Thyroid gland (tissue), 4 donors: ENCODE measurements at places on chromosomes 6 and 20.

DNA sequence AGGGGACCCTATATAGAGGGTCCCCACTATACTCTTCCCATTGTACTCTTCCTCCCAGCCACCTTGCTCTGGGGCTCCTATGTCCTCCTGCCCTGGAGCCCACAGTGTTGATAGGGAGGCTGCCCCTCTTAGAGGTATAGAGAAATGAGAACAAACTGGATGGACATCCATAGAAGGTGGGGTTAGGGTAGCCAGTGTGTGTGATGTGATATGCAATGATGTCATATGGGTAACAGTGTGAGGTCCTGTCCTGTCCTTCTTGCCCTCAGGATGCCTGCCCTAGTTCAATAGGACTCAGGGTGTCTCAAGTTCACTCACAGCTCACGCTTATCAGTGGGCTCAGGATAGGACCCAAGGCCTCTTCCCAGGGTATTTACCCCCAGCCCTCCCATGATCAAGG, 435 bp downstream of the PTCRA start:
- DNase-seq = no peak

DNA sequence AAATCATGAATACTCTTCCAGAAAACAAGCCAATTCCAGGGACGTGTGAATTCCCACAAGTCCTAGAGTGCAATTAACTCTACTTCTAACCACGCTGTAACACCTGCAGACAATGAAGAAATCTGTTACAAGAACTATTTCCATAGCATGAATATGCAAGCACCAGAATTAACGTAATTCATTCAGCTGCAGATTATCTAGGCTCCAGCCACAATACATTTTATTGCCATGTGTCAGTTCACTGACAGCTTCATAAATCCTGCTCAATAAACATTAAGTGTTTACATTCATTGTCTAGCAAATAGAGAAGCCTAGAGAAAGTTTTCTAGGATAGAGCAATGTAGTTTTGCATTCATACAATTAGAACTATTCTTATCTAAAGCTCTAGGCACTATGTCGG, 1348.5 kb downstream of the GRIK2 start:
- DNase-seq = no peak

DNA sequence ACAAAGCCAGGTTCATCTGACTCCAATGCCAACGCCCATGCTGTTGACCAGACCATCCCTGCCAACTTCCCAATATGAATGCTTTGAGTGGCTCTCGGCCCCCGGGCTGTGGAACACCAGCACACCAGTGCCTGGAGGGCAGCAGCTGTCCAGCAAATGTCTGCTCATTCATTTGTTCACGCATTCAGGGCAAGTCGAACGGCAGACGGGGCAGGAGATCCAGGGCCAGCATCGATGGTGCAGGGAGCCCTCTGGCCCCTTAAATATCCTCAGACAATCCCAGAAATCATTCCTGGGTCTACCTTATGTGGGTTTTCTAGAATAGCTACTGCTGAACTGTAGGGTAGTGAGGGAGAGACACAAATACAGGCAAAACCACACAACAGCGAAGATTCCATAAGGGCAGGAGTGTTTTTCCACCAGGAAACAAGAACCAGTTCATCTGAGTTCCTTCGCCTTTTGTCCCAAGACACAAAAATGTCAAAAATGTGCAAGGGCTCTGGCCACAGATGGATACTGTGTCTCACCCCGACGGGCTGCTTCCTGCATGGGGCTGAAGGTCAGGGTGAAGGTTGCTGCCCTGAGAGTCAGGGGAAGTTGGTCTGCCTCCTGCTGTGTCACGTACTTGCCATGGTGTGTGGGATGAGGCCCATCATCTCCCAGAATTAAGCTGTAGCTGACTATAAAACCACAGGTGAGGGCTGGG, 15.5 kb downstream of the RIPOR3 start:
- DNase-seq = no peak

DNA sequence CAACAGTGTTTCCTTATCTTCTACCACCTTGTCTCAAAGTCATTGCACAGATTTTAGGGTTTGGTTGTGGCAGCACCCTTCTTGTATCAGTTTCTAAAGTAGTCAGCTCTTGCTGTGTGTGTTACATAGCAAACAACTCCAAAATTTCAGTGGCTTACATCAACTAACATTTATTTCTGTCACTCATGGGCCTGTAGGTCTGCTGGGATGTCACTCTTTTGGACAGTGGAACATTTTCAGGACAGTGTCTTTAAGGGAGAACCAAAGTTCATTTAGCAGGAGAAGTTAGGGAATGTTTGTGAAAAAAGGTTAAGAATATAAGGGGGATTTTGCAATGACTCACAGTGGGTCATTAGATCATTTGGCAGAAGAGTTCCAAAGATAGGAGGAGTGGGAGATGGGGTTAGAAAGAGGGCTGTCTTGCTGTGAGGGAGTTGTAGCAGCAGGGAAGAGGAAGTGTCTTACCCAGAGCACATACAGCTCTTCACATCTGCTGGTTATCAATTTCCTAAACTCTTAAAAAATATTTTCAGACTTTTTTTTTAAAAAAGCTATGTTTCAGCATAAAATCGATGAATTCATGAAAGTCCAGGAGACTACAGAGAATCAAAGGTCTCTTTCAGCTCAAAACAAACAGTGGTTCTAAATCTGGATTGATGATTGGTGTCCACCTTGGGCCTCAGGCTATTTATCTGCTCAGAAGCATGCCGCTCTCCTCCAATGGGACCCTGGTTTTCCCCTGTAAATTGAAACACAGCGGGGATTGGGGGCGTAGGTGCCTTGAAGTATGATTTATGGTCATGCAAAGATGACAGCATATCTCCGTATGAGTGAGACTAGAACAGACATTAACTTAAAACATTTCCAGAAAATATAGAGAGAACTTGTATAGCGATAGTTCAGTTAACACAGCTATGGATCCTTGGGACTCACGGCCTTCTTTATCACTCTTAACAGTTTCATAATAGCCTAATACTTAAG, 117.3 kb downstream of the B3GAT2 start:
- DNase-seq = no peak

GRCh38 chr6:15313367-15313766, 67.5 kb downstream of the JARID2 start:
- peak; percentile 66 for DNase-seq

DNA sequence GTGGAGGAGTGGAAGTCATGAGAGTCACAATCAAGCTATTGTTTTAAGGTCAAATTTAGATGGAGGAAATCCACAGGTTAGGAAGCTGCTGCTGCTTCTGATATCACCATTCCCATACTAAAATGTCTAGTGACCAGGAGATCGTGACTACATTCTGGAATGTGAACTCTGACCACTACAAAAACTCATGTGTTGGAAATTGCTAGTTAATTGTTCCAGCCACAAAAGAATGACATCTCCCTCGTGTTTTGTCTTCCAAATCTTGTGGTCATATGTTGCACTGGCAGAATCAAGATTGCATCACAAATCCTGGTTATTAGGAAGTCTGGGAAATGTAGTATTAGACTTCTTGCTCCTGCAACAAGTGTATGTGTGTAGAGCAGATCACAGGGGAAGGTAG, 441.9 kb downstream of the CD109 start:
- DNase-seq = no peak

DNA sequence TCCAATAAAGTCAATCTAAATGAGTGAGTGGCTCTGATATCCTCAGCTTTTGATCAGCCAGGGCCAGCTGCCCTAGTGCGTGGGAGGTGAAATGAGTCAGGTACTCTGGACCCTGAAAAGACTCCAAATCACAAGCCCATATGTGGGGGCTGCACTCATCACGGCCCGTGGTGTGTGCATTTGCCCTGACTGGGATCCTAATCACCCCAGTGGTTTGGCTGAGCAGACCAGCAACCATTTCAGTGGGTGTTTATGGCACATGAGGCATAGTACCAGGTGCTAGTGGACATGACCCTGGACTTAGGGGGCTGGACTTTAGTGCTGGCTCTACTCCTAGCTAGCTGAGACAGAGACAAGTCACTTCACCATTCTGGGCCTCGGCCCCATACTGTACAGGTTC, 39.4 kb downstream of the SCML4 start:
- no peak for DNase-seq

DNA sequence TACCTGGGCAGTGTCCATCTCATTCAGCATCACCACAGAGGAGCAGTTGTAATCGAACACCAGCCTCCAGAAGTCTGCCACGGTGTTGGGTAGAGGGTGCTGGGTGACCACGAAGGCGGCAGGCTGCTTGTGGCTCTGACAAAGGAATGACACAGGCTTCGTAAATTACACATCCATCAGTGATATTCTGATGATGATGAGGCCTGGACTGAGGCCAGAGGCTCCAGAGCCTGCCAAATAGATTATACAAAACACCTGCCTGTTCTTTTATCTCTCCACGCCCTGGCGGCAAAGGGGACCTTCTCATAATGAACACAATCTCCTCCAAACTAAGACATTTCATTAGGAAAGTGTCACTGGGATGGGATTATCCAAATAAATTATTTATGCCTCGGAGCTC, 480.2 kb upstream of the CHD6 start:
- DNase-seq = no peak

DNA sequence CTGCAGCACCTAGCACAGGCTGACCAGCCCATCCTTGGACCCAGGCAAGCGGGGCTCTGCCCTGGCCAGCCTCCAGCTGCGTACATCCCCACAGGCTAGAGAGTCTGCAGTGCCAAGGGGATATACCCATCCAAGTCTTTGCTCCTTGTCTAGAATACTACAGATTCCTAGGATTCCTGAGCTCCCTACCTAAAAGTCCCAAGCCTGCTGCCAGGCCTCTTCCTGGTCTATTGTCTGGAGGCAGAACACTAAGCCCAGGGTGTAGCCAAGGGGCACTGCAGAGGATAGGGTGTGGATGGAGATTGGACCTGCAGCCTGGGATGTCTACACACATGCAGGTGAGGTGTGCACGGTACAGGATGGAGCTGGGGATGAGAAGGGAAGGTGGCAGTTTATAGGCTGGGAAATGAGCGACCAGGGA, 90.0 kb upstream of the SIRPA start:
- no peak for DNase-seq

DNA sequence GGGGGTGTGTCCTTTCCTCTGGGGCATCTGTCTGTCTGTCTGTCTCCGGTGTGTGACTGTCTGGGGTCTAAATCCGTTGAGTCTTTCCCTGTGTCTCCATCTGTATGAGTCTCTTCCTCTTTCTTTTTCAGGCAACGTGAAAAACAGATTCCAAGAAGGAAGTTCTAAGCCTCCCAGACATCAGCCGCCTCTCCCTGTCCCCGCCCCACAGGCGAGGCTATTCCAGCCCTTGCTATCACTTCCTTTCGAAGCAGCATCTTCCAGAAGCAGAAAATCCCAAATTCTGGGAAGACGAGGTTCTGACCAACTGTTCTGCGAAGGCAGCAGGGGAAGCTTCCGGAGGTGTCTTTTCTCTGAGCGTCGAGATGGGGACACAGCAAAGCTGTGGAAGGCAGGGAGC, 34.0 kb downstream of the PMEPA1 start:
- no peak for DNase-seq

- no peak for DNase-seq
Measured at GRCh38 chr20:13200767-13201500, 20.1 kb upstream of the ISM1 start.

DNA sequence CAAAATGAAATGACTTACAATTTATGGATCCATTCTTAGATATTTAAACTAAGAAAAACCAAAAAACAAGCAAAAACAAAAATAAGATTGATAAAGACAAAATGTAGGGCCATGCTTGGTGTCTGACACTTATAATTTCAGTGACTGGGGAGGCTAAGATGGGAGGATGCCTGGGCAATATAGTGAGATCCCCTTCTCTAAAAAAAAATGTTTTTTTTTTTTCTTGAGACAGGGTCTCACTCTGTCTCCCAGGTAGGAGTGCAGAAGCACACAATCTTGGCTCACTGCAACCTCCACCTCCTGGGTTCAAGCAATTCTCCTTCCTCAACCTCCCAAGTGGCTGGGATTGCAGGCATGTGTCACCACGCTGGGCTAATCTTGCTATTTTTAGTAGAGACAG, 92.4 kb downstream of the HFE start:
- DNase-seq = no peak
